ENCODE measurements at places on chromosomes 16 and 17.

GRCh38 chr16:11740567-11740966 lies 2.1 kb downstream of the TXNDC11 start:
- DNase-seq: no peak

- no peak for DNase-seq
These were observed 65.3 kb downstream of the RMI2 start for GRCh38 chr16:11410376-11411058.

- peak; percentile 83 for DNase-seq
These were observed 586 bp downstream of the GLYR1 start for GRCh38 chr16:4846503-4846900.

- no peak for DNase-seq
These were observed 104.4 kb downstream of the CMIP start for GRCh38 chr16:81548876-81549546.

DNA sequence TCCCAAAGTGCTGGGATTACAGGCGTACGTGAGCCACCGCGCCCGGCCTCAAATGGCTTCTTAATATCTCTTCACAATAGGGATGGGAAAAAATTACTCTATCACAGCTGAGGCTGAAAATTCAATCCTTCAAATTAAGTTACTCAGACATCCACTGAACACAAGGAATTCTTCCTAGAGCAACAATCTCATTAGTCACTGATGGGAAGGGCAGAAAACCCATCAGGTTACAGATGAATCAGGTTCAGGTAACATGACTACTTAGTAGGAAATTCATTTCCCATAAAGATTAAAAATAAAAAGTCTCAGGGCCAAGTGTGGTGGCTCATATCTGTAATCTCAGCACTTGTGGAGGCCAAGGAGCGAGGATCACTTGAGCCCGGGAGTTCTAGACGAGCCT lies 42.5 kb upstream of the ABR start:
- no peak for DNase-seq

DNA sequence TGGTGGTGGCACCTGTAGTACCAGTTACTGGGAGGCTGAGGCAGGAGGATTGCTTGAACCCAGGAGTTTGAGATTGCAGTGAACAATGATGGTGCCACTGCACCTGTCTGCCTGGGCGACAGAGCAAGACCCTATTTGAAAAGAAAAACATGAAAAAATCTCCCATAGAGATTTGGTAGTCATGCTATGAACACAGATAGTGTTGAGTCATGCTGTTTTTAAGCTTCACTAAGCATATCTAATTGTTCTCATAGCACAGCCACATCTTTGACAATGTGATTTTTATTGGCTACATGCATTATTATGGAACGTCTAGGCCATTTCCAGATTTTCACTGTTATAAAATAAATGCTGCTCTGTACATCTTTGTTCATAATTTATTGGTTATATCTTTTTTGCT lies 6.0 kb downstream of the IL34 start:
- DNase-seq: no peak

DNA sequence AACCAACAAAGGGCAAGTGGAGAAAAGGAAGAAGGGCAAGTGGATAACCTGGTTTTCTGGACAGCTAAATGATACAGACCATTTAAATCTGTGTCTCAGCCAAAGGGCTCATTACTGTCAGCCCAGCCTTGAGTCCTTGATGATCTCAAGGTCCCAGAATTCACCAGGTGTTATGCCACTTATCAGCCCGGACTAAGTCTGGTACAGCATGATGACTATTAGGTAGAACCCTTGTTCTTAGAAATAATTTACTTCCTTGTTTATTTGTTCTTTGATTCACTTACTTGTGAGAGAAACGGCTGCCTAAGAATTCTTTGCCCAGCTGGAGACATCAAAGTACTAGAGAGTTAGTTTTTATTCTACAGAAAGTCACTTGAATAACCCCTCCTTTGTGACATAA lies 3.5 kb downstream of the PDILT start:
- no peak for DNase-seq

- no peak for DNase-seq
These were observed 2.2 kb downstream of the DCUN1D3 start for GRCh38 chr16:20897922-20898321.

GRCh38 chr17:78539781-78540180 lies 37.4 kb downstream of the DNAH17 start:
- no peak for DNase-seq

DNA sequence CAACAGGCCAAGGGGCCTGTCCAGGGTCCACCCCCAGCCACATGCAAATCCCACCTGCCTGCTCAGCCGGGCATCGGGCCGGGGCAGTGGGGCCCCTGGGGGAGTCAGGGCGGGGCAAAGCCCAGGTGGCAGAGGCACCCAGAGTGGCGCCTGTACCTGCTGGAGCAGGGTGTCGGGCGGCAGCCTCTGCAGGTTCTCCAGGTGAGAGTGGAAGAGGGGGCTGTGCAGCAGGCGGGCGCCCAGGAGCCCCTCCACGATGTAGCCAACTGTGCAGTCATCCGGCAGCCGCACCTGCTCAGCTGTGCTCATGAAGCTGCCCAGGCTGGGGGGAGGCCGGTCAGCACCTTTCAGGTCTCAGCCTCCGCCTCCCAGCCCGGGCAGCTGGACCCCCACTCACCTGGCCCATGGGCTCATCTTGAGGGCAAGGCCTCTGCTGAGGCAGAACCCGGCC lies 2.1 kb downstream of the RFNG start:
- DNase-seq: no peak

DNA sequence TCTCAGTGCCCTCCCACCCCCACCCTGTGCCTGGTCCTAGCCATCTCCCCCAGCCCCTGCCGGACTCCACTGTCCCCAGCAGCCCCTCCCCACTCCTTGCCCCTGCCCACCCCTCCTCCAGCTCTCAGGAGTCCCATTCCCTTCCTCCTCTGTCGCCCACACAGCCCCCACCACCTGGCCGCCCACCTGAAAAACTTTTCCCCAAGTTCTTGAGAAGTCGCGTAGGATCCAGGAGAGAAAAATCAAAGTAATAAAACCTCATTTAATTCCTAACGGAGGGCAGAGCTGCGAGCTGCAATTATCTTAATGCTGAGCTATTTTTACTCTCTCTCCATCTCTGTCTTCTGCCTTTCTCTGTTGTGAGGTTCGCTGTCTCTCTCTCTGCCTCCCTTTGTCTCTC lies 2.4 kb upstream of the PPP1R1B start:
- no peak for DNase-seq

GRCh38 chr17:73205459-73205961 lies 12.7 kb downstream of the COG1 start:
- DNase-seq: no peak

DNA sequence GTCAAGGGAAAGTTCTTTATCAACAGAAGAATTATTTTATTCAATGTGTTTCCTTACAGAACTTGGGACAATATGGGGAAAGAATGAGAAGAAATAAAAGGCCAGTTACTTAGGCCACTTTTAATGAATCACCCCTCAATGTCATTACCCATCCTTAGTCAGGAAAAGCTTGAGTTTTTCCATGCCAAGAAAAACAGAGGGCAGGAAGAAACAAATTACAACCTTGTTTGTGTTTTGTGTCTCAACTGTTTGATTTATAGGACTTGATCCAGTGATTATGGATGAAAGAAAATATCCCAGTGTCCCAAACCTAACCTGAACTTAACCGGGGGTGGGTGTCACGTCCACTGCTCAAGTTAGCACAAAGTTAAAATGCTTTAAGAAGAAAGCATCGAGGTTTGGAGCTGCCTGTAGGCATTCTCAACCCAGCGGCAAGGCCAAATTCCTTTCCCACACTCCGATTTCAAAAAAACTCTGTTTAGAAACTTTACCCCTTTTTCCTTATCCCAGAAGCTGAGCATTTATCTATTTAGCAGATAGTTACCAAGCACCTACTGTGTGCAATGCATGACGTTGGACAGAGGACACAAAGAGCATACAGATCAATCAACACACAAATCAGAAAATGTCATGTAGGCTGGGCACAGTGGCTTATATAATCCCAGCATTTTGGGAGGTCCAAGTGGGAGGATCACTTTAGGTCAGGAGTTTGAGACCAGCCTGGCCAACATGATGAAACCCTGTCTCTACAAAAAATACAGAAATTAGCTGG lies 14.0 kb upstream of the CYB5B start:
- no peak for DNase-seq

- DNase-seq: peak; percentile 43
These were observed 8.7 kb downstream of the ABI3 start for GRCh38 chr17:49218941-49219913.

GRCh38 chr16:30721606-30722005 lies 22.6 kb downstream of the SRCAP start:
- DNase-seq: no peak

- DNase-seq: no peak
These were observed 656.1 kb upstream of the SOX9 start for GRCh38 chr17:71464751-71465150.

- no peak for DNase-seq
These were observed 40.1 kb downstream of the KCNJ16 start for GRCh38 chr17:70115126-70115525.

DNA sequence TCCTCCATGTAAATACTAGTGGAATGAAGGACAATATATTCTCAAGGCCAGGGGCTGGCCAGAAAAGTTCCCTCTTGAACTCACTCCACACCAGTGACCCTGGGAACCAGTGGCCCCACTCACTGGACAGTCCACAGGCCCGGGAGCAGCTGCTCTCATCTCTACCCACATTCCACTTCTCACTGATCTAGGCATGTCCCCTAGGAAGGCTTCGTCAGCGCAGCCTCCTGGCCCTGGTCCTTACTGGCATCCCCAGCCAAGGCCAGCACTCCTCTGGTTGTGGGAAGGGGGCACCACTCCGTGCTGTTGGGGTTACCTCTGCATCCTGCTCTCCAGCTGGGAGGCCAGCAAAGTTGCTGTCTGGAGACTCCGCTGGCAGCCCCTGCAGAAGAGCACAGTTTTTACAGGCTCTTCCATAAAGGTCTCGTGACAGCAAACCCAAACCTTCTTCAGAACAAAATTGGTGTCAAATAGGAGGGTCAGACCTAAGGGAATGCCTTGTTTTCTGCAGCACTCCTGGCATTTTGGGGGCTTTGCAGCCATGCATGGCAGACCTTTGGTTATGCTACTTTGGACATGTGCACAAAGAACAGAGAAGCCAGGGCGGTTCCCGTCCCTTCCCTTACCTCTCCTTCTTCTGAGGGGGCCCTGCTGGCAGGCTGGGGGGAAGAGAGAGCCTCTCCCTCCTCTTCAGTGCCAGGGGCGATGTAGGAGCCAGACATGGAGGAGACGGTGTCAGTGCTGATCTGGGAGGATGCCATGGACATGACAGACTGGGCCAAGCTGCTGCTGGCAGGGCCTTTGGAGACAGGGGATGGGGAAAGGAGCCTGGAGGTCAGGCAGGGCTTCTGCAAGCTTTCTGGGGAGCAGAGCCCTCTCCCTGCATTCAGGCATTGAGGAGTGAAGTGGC lies 14.1 kb upstream of the FOXJ1 start:
- DNase-seq: no peak

DNA sequence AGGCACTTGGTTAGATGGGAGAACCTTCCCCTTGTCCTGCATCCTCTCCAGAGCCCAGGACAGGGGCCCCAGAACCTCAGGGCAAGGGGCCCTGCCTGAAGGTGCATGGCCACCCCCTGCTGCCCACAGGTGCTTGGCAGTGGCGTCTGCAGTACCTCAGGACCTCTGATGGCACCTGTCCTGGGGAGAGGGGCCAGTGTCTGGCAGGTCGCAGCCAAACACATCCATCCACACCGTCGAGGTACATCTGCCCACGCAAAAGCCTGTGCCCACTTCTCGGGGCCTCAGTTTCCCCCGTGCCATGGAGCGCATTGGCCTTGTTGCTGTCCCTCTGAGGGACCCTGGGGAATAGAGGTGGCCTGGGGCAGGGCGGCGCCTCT lies 9.3 kb downstream of the MAP2K3 start:
- DNase-seq: no peak

DNA sequence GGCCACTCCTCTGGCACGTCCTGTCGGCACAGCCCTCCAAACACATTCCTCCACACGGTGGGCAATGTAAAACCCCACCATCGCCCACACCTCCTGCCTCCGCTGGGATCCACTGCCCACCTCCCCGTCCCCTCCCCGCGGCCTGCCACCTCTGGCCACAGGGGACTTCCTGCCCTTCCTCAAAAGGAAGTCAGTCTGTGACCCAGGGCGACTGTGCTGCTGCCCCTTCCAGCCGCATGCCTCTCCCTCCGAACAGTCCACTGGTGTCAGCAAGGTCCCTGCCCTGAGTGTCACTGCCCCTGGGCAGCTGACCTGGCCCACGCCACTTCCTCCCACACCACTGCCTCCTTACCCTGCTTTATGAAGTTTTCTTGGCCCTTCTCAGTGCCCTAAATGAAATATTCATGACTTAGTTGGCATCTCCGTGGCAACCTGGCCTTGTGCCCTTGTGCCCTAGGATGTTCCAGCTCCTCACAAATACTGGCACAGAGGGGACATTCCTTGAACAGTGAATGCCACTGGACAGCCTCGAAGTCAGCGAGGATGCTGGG lies 2.0 kb downstream of the PLD6 start:
- DNase-seq: no peak

- no peak for DNase-seq
These were observed 8.3 kb downstream of the GINS2 start for GRCh38 chr16:85680352-85680944.

GRCh38 chr17:64032081-64032480 lies 11.6 kb upstream of the ICAM2 start:
- no peak for DNase-seq

DNA sequence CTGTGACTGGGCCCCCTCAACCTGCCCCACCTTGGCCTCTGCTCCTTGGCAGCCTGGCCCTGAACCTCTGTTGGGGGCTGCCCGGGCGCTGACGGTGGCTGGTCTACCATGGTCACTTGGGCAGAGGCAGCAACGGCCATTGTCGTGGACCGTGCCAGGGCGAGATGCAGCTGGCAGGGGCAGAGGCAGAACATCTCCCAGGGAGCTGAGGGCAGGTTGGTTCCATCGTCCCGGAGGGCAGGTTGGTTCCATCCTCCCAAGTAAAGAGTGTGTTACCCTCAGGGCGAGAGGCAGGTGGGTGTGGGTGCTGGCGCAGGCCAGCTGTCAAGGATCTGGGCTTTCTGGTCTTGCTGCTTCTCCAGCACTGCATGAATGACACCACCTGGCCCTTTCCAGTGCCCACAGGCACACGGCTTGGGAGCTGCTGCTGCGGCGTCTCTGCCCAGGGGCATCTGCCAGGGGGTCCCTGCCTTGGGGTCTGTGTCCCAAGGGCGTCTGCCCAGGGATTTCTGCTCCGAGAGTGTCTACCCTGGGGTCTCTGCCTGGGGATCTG lies 12.0 kb downstream of the ACSF3 start:
- no peak for DNase-seq

- DNase-seq: no peak
These were observed 18.5 kb downstream of the RAP1GAP2 start for GRCh38 chr17:2814481-2815341.

DNA sequence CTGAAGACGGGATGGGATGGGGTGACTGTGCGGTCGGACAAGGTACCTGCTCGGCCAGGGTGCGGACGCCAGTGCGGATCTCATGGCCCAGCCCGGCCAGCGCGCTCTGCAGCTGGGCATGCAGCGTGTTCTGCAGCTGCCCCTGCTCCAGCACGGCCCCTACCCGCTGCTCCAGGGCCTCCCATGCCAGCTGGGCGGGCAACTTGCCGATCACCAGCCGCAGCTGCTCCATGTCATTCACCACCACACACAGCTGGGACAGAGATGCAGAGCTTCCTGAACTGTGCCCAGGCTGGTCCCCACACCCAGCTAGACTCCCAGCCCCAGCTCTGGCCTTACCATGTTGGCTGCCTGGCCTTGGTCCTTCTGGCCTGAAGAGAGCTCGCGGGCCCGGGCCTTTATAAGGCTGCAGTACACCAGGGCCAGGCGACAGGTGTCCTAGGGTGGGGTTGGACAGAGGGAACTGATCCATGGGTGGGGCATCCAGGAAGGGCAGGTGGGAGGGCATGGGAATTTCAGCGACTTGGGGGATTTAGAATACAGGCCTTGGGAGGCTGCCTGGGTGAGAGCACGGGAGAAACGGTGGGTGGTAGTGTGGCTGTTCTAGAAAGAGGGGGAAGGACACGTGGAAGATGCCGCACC lies 9.8 kb downstream of the UNC13D start:
- no peak for DNase-seq

Measured in erythroblast (primary cell).